Stimulated activated CD4-positive, alpha-beta T cell treated with anti-CD3 and anti-CD28 coated beads, Interleukin-12 subunit alpha, Interleukin-12 subunit beta, amount 100 ng/mL, for 4 hours (primary cell): ENCODE measurements at places on chromosomes 4 and X.

GRCh38 chr4:106893395-106893881 lies 142.7 kb downstream of the DKK2 start:
- no peak for DNase-seq

DNA sequence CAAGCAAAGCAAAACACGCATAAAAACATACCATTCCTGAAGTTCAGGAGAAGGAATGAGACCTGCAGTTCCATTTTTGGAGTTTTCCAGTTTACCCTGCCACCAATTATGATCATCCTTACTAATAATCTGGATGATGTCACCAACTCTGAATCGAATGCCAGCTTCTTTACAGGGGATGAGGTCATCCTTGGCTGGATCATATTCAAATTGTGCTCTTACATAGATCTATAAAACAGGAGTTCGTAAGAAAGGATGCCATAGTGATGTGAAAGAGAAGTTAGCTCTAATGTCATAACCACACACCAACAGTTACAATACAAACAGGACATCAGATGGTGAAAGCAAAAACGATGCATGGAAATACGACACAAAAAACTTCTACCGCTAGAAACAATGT lies 106.5 kb downstream of the NYX start:
- no peak for DNase-seq

DNA sequence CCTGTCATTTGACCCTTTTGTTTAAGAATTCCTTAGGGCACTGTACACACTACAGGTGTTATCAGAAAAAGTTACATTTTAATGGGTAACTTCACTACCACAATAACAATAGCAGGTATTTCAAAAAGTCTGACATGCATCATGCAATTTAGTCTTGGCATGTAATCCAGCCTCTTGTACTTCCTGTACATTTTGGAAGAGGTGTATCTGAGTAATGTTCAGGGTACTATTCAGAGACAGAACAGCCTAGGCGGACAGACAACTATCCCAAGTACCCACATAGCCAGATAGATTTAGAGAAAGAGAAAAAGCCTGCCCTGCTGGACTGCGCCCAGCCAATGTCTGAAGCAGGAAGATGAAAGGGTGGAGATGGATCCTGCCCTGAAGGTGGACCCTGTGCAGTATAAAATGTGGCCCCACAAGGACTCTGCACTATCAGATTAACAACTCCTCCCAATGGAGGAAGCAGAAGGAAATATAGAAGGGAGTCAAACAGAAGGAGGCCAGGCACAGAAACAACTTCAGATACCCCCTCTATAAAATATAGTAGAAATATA lies 8.5 kb downstream of the UGT2B7 start:
- DNase-seq, result no peak

GRCh38 chrX:53476371-53476770 lies 42.2 kb upstream of the HSD17B10 start:
- no peak for DNase-seq

DNA sequence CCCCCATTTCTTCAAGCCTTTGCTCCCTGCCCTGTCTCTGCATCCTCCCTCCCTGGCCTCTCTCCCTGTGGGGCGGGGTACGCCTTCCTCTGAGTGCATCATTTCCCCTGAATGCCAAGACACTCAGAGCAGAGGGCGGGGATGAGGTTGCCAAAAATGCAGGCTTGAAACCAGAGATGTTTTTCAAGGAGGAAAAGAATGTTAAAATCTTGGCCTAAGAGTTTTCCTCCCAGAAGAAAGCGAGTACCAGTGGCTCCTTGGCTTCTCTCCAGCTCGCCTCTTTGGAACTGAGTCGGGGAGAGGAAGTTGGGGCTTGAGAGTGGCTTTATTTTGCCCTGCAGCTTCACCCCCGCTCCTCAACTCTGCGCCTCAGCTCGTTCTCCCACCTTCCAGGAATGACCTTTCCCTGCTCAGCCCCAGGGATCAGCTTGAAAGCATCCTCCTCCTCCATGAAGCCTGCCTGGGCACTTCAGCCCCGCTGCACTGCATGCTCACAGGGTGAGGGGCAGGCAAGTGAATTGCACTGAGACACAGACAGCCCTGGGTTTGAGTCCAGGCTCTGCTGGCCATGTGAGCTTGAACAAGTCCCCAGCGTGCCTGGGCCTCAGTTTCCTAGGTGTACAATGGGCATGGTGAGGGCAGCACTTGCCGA lies 57.5 kb upstream of the SORCS2 start:
- no peak for DNase-seq
